CD4-positive, alpha-beta T cell treated with Interleukin-4 for 1 hour (primary cell): ENCODE measurements at places on chromosomes 2 and 18.

GRCh38 chr18:63997041-63997440, 27.2 kb downstream of the SERPINB8 start:
- no peak for DNase-seq

- DNase-seq: no peak
Observed at GRCh38 chr2:125935559-125935958, 720.4 kb upstream of the GYPC start.

- DNase-seq: no peak
Observed at GRCh38 chr2:112814278-112814677, 22.3 kb downstream of the IL1B start.

DNA sequence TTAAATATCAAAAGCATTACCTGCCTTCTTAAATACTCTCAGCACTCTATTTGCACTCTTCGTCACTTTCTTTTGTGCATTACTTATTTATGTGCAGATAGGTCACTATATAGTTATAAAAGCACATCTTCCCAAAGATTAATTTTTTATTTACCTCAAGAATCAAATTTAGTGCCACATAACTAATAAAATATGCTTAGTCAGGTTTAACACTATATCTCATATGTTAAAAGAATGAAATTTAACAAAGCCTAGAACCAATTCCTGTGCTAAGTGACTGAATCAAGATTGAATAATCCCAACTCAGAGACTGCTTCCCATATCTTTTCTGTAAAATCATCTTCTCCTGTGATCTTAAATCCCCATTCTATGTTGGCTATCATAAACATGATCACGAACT, 957.5 kb upstream of the NXPH2 start:
- DNase-seq: no peak

DNA sequence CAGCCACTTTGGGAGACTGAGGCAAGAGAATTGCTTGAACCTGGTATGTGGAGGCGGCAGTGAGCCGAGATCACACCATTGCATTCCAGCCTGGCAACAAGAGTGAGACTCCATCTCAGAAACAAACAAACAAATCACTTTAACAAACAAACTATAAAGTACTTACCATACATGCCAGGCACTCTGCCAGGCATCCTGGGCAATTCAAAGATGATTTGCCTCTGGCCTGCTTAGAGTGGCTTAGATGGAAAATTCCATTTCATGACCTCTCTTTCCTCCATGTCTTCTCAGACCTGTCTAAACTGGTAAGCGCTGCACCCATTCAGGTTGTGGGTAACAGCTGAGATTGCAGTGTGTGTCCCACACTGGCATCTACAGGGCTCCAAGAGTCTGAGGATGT, 273.2 kb downstream of the BCL2 start:
- DNase-seq: no peak

DNA sequence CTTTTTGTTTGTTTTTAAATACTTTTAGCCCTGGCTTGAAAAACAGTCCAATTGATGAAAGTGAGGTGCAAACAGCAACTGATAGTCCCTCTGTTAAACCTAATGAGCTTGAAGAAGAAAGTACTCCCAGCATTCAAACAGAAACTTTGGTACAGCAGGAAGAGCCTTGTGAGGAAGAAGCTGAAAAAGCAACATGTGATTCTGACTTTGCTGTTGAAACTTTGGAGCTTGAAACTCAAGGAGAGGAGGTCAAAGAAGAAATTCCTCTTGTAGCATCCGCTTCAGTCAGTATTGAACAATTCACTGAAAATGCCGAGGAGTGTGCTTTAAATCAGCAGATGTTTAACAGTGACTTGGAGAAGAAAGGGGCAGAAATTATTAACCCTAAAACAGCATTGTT, 30.6 kb upstream of the DYSF start:
- no peak for DNase-seq

DNA sequence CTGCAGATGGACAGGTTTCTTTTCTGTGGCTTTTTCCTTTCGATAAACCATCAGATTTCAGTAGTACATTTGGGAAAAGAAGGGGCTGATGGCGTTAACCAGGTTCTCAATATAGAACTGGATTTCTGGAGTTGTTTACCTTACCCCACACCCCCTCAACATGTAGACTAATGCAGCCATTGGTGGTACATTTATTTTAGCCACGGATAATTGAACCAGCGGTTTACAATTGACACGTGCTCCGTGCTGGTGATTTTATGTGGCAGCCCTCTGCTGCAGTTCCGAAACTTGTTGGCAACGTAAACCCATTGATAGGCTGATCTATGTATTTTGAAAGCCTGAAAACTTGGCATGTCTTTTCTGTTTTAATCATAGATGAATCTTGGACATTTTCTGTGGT, 5.4 kb downstream of the SOX11 start:
- DNase-seq: no peak

- DNase-seq: no peak
Observed at GRCh38 chr2:25701801-25702200, 28.4 kb upstream of the DTNB start.

- no peak for DNase-seq
Observed at GRCh38 chr2:209592106-209592505, 168.3 kb downstream of the MAP2 start.

DNA sequence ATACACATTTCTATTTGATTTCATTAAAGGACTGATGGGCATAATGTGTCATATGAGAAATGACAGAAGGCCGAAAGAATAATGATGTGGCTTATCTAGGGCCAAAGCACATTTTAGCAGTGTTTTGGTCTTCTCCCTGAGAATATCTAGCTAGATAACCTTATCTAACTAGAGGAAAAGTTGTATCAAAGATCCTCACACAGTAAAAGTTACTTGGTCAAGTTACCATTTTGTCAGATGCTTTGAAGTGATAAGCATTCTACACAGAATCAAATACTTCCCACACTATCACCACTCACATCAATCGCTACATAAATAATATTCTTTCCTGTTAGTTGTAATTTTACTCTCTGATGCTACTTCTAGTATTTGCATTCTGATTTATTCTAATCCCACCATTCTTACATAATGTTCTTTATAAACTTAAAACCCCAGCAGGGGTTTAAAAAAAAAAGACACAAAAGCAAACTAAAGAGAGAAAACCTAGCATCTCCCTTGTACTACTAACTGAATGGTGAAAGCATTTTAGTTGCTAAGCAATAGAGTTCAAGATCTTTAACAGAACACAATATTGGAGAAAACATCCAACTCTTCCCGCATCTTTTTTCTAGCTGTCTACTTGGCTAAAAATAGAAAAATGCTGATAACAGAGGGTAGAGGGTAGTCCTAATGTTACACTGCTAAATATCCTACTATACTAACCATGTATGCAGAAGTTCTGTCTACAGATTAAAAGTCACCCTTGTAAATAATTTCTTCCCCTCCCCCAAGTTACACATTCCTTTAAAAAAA, 8.0 kb downstream of the XPO1 start:
- DNase-seq: no peak

- DNase-seq: no peak
Observed at GRCh38 chr2:223597076-223597475, 5.1 kb downstream of the SCG2 start.

DNA sequence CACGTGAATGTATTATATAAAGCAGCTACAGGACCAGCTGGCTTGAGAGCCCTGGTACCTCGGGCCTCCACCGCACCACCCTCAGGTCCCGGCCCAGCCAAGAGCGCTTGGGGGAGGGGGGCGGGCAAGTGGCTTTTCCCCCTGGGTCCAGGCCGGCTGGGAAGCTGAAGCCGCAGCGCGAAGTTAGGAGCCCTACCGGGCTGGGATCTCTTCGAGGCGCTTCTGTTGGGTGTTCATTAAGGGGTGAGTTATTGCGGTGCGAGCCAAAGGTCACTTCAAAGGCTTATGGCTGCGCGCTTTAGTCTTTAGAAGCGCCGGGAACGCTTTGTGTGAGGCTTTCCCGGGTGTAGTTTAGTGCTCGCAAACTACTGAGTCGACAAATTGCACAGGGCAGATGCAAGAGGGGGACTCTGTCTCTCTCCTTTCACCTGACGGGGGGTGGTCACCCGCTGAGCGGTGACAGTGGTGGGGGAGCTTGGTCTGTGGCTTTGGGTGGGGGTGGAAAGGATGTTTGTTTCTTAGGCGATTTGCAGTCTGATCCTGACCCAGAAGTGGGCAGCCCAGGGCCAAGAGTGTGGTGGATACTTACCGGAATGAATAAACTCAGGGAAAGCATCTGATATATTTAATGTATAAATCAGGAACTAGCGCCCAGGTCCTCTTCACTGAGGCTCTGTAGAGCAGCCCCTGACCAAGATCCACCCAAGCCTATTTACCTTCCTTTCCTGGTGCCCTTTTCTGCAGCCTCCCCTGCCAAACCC, 6.0 kb downstream of the HOXD3 start:
- no peak for DNase-seq

GRCh38 chr2:152835674-152836073, 117.3 kb downstream of the ARL6IP6 start:
- DNase-seq: no peak

GRCh38 chr2:64914735-64915509, 74.3 kb upstream of the SLC1A4 start:
- peak; percentile 25 for DNase-seq

GRCh38 chr2:70303186-70303585, 1.3 kb upstream of the FAM136A start:
- DNase-seq: no peak

GRCh38 chr2:148253685-148254084, 232.8 kb downstream of the MBD5 start:
- DNase-seq: peak; percentile 12

GRCh38 chr2:230227216-230227615, 1.7 kb downstream of the SP140 start:
- DNase-seq: peak; percentile 38

DNA sequence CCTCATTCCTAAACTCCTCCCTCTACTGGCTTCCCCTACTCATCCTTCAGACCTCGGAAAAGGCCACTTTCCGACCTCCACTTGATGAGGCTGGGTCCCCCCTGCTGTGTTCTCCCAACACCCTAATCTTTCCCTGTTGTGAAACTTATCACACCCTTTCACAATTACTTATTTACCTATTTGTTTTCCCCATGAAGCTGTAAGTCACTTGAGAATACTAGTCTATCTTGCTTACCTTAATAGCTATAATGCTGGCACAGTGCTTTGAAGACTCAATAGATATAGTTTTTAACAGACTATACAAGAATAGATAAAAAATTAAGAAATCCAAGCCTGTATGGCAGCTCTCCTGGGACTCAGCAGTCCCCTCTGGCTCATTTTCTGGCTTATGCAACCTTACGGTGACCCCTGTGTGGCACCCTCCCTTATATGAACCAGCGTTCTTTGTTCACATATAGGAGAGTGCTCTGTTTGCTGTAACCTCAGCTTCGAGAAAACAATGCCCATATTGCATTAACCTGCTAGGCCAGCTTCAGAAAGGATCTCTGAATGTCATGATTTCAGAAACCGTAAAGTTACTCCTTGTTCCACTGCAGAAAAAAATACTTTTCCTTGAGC, 220.4 kb upstream of the PKDCC start:
- DNase-seq: no peak

DNA sequence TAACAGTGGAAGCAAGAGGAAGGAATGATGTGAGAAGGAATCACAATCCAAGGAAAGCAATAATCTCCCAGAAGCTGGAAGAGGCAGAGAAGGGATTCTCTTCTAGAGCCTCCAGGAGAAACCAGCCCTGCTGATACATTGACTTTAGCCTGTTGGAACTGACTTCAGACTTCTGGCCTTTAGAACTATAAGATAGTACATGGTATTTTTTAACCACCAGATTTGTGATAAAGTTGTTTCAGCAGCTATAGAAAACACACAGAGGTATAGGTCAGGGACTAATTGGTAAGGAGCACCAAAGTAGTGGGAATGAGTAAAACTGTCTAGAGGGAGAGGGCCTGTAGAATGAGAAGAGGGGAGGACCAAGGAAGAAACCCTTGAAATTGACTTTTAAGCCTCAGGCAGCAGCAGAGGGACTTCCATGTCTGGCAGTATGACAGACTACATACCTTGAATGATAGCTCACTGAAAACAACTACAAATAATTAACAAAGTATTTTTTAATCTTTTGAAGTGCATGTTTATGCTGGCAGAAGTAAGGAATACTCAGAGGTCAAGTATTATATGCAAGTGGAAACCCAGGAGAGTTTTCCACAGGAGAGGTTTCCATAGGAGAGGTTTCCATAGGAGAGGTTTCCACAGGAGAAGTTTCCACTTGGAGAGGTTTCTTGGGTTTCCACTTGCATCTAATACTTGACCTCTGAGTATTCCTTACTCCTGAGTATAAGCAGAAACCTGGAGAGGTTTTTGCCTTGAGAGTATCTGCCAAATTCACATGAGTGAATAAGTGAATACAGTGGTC, 33.8 kb upstream of the TMEM17 start:
- no peak for DNase-seq

DNA sequence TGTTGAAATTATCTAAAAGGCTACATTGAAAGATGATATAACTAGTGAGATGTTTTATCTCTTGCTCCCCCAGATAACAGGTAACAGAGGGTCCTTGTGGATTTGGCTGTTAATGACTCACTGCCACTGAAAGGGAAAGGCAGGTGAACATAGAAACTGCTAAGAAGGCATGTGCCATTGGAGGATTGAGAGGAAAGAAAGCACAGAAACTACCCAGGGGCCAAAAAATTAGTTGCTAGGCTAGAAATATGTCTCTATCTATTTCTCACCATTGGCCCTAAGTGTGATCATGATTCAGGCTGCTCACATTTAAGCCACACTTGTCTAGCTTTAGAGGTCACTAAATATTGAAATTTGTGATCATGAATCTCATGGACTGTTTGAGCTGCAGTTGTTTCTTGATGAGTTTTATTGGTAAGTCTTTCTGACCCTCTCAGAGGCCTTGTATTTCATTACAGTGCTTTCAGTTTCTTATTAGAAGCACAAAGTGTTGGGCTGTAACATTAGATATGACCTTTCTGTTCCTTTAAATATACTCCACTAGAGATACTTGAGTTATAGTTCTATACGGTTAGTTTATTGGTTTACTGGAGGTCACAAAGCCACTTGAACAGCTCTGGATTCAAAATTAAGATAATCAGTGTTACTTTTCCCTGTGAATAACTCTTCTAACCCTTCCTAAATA, 26.2 kb downstream of the NAB1 start:
- no peak for DNase-seq

GRCh38 chr2:32427672-32428610, 71.1 kb downstream of the BIRC6 start:
- DNase-seq: no peak

DNA sequence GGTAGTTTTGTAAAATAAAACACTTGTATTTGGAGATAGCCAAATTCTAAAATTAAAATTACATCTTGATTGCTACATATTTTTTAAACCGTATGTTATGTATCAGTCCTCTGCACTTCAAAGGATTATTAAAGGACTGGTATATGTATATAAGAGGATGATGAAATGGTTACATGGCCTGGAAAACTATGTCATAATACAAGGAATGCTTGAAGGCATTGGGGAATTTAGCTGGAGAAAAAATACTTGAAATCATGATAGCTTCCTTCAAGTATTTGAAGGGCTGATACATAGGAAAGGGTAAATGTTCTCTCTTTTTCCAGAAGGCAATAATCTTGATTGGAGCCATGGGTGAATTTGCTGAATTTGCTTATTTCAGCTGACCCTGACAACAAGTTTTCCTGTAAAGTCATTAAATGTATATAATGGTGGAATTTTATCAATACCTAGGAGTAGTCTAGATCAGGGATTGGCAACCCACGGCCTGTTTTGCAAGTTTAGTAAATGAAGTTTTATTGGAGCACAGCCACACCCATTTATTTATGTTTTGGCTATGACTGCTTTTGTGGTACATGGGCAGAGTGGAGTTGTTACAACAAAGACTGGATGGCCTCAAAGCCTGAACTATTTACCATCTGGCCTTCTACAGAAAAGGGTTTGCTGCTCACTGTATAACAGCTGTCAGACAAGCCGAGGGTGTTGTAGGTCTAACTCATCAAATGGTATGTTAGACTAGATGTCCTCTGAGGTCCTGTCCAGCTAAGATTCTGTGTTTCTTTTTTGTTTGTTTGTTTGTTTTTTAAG, 34.4 kb downstream of the ACYP2 start:
- DNase-seq: no peak
